ENCODE measurements at places on chromosomes 16 and 17. TPM values are rescaled to one million over a fixed set of nuclear protein-coding genes. Genes with fewer than 3 reads are reported as not detected.

GRCh38 chr17:55441544-55441943 is 19.9 kb upstream of the MMD start:
- DNase-seq = no peak

HS3ST3A1 gene
- total RNA-seq = 0.28 TPM

DNA sequence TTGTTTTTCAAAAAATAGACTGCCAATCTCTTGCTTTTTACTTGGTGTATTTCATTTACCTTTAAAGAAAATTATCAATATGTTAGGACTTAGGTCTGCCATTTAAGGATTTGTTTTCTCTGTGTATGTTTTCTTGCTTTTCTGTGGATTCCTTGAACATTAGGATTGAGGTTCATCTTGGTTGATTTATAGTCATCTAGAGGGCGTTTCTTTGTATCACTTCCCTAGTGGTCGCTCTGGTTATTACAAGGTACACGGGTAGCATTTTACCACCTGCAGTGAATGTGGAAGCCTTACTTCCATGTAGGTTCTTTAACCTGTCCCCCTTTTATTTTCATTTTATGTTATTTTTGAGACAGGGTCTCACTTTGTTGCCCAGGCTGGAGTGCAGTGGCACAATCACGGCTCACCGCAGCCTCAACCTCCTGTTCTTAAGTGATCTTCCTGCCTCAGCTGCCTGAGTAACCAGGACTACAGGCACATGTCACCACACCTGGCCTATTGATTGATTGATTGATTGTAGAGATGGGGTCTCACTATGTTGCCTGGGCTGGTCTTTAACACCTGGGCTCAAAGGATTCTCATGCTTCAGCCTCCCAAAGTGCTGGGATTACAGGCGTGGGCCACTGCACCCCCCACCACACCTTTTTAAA is 35.2 kb upstream of the CBX4 start:
- no peak for DNase-seq

MT1E gene
- 240 TPM for total RNA-seq

GRCh38 chr16:83630979-83631378 is 176.8 kb upstream of the HSBP1 start:
- no peak for DNase-seq

DNA sequence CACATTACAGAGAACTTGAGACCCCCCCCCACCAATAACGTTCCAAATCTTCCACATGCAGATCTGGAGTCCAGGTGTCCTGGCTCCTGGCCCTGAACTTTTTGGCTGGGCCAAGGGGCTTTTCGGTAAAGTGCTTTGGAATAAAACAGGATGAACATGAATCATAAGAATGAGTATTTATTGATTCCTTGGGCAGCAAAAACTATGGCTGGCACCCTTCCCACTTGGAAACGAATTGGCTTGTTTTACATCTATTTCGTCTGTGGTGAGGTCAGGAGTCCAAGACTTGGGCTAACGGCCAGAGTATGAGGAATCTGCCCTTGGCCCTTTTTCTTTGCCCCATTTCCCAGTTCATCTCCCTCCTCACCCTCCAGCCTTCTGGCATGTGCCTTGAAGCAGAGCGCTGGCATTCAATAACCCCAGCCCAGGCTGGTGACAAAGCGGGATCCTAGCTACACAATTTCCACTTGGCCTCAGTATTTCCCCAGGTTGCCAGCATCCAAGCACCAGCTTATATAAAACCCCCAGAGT is 4.1 kb upstream of the UBTF start:
- DNase-seq = no peak

GRCh38 chr17:21019976-21020586 is 22.7 kb downstream of the USP22 start:
- DNase-seq = no peak

- DNase-seq = no peak
Measured at GRCh38 chr17:2011411-2012371, 13.4 kb downstream of the RTN4RL1 start.

DNA sequence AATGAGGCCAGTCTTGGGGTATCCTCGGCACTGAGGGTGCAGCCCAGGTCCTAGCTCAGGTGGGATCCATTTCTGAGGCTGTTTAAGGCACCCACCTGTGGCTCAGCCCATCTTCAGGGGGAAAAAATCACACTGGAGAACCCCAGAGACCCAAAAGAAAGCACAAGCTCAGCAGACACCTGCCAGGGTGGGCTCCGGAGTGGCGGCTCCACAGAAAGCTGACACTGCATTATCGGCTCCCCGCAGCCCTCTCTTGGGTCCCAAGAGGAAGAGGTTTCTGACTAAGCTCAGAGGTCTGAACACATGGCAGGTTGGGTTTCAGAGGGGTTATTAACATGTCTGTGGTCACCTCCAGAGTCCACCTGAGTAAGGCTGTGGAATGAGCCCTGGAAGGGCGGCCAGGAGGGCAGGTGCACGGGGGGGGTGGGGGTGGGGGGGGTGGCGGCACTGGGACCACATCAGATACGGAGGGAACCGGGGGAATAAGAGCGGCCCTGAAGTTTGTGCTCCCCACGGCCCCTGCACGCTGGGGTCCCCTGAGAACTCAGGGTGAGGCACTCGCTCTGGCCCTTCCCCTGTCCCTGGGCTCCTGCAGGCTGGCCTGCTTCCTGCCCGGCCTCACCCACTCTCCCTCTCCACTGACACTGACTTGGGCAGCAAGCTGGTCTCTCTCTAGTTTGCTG is 79.5 kb downstream of the TIMM22 start:
- no peak for DNase-seq

DNA sequence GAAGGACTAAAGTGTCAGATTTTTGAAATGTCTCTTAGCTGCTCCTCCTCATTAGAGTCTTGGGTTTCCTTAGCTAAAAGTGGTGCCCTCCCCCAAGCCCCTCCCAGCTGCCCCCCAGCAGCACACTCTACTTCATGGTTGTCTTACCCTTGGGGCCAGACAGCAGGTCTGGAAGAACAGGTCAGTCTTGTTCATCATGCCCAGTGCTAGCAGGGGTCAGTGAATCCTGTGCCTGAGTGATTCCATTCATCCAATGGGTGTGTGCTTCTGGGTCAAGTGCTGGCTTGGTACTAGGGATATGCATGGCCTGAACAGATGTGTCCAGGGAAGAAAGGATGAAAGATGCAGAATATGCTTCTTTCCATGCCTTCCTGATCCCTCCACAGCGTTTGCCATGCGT is 93.2 kb downstream of the GNAO1 start:
- no peak for DNase-seq

TBC1D3I gene
- total RNA-seq = not detected

DNA sequence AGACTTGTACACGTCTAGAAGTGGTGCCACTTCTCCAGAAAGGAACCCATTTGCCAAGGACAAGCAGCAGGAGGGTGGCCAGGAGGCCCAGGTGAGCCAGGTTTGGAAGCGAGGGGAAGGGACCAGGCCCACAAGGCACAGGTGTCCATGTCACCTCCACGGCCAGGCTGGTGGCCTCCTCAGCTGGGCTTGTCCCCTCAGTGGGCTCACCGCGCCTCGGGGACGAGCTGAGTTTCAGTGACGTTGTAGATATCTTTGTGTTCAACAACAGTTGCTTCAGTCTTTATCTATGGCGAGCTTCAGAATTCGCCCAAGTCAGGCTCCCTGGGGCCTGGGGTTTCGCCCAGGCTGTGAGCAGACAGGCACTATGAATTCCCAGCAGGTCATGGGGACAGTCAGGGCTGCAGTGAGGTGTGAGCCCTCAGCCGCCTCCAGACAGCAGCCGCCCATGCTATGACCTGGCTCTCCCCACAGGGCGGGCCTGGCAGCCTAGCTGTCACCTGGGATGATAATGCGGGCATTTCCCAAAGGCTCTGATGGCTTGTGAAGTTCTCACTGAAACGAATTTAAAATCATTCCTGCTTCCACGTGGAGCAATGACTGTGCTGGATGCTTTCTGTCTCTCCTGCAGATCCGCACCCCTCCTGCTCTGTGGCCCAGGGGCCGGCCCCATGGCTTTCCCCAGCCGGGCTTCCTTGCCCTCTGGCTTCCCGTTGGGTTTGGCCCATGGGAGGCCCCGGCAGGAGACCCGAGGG is 89.5 kb downstream of the MRC2 start:
- no peak for DNase-seq

- DNase-seq = no peak
Measured at GRCh38 chr16:59683709-59684108, 949.6 kb upstream of the GOT2 start.

DNA sequence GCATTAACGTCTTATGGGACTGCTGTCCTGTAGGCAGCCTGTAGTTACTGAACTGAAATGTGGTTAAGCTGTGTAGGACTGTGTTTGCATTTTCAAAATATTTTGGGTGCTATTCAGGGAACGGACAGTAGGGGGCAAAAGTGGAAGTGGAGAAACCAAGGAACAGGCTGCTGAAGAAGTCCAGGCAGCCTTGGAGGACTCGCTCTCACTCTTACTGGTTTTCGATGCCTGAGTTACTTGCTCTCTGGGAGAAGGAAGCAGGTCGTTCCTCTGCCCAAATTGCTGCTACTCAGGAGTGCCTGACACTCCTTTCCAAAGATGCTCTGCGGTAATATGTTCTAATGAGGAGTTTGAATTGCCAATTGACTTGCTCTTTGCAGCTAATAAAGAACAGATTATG is 64.5 kb upstream of the RBFOX1 start:
- DNase-seq = no peak

GRCh38 chr16:77085981-77086380 is 105.0 kb upstream of the MON1B start:
- no peak for DNase-seq

MT3 gene
- total RNA-seq = not detected

APOH gene
- total RNA-seq = not detected

DNA sequence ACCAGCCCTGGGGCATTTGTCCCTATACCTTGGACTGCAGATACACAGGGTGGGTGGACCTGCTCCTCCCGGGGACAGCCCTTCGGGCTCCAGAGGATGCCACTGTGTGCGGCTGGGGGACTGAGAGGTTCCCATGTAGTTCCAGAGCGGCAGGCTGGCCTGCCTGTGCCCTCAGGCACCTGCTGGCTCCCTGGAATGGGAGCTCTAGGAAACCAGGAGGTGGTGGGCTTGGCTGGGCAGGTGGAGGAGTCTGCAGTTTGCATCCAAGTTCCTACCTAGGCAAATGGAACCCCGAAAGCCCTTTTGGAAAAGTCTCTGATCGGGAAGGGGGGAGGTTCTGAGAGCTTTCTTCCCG is 982 bp downstream of the DBNDD1 start:
- DNase-seq = no peak

GRCh38 chr17:70772761-70773160 is 603.4 kb downstream of the KCNJ2 start:
- no peak for DNase-seq

KCNH6 gene
- total RNA-seq = not detected

FOXC2 gene
- total RNA-seq = 12.2 TPM

ZC3H7A gene
- 51.2 TPM for total RNA-seq

GRCh38 chr17:63644846-63645245 is 22.6 kb downstream of the MAP3K3 start:
- no peak for DNase-seq

- DNase-seq = no peak
Measured at GRCh38 chr17:76865174-76865573, 3.0 kb upstream of the MGAT5B start.

- no peak for DNase-seq
Measured at GRCh38 chr17:17564896-17565295, 26.6 kb downstream of the PEMT start.

MYH2 gene
- total RNA-seq = not detected

DNA sequence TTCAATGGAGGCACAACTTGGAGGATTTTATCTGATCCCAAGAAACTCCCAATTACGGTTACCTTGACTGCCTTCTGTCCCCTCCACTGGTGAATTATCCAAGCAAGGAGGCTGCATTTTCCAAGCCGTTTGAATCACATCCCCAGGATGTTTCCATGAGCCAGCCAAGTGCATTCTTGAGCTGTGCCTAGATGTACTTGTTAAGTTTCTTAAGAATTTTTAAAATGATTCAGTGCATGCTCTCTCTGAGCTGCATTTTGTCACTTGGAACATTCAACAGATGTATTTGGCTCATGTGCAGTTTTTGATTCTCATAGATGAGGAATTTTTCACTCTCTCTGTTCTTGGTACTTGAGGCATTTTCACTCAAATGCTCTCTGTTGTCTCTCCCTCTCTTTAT is 202.6 kb upstream of the MYOCD start:
- no peak for DNase-seq
